ENCODE measurements at places on chromosomes 13 and 19.

DNA sequence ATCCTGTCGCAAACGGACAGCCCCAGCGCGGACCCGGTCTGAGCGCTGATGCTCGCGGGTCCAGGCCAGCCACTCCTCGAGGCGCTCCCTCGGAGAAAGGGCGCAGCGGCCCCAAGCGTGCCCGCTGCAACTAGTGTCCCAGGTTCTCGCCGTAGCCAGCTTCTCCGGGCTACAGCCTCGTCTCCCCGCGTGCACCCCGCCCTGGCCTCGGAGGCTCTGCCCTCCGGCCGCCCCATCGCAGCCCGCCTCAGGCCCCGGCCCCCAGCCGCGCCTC is 487 bp downstream of the FLT1 start:
- no peak for DNase-seq

DNA sequence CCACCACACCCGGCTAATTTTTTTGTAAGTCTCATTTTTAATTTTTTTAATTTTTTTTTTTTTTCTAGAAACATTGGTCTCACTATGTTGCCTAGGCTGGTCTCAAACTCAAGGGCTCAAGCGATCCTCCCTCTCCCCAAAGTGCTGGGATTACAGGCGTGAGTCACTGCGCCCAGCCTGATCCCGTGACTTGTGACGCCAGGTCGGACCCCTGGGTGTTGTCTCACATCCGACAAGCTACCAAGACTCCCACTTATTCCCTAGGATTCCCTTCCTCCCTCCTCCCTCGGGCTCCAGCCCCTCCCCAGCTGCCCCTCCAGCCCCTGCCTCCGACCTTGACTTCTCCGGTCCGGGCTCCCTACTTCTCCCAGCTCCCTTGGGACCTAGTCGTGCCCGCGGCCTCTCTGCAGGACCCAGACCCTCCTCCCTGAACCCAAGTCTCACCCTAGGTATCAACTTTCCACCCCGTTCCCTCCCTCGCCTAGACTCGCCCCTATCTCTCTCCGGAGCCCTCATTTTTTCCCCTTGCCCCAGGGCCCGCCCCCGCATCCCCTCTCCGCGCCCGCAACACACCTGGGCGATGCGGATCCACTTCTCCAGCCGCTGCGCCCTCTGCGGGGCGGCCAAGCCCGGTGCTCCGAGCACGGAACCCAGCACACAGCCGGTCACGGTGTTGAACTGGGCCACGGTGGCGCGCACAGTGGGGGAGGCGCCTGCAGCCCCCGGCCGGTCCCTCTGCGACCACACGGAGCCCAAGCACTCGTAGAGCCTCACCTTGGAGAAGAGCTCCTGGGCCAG is 13.1 kb downstream of the RGL3 start:
- no peak for DNase-seq

GRCh38 chr13:110126391-110126961 is 180.5 kb downstream of the COL4A1 start:
- DNase-seq, result no peak

DNA sequence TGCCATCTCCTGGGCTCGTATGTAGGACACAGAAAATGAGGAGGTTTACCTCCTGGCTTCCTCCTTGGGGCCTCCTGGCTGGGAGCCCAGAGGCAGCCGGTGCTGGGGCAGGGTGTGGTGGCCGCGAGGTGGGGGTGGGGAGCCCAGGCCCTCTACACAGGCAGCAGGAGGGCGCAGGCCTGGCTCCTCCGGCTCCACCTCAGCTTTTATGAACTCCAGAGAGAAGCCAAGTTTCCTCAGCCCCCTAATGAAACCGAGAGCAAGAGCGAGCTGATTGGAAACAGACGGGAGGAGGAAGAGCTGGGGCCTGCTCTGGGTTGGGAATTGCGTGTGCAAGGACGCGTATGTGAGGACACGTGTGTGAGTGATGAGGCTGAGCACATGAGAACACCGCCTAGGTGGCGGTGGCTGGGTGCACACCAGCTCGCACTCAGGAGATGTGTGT is 23.1 kb downstream of the LYL1 start:
- DNase-seq, result no peak

GRCh38 chr13:33757713-33758112 is 60.2 kb upstream of the RFC3 start:
- no peak for DNase-seq

DNA sequence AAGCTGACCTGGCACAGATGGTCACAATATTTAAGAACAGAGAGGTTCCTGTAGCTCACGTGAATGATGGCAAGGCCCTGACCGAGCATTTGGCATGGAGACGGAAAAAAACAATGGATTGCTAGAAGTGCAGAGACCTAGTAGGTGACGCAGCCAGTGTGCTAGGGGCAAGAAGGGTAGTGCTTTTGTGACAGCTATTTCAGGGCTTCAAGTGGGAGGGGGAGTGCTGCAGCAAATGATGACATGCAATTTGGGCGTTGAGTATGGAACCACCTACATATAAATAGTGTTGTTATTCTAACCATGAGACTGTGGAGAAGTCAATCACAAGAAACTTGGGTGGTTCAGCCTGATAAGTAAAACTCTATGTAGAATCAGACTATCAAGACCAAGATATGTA is 65.7 kb upstream of the IL17D start:
- DNase-seq, result no peak

- no peak for DNase-seq
Observed at GRCh38 chr13:110407531-110407930, 100.4 kb downstream of the COL4A2 start.

GRCh38 chr13:20305587-20305986 is 73.5 kb upstream of the GJB6 start:
- DNase-seq, result no peak

DNA sequence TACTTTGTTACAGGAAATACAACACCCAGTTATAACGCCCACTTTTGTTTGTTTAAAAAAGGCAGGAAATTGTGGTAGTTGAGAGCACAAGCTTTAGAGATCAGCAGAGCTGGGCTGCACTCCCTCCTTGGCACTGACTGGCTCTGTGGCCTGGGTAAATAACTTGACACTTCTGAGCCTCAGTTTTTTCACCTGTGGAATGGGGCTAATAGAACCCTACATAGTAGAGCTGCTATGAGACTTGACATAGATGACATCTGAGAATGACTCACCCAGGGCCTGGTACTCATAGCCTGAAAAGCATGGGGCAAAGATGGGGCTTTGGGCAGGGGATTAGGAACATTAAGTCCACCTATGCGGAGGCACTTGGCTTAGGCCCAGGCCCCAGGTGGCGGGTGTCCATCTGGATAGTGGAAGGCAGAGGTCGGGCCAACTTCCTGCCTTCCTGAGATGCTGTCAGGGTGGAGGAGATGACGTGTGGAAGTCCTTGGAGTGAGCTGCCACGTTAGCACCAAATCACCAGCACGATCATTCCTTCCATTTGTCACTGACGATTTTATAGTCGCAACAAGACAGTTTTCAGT is 159.1 kb downstream of the KATNAL1 start:
- no peak for DNase-seq

GRCh38 chr13:98804336-98804855 is 51.9 kb upstream of the SLC15A1 start:
- no peak for DNase-seq

DNA sequence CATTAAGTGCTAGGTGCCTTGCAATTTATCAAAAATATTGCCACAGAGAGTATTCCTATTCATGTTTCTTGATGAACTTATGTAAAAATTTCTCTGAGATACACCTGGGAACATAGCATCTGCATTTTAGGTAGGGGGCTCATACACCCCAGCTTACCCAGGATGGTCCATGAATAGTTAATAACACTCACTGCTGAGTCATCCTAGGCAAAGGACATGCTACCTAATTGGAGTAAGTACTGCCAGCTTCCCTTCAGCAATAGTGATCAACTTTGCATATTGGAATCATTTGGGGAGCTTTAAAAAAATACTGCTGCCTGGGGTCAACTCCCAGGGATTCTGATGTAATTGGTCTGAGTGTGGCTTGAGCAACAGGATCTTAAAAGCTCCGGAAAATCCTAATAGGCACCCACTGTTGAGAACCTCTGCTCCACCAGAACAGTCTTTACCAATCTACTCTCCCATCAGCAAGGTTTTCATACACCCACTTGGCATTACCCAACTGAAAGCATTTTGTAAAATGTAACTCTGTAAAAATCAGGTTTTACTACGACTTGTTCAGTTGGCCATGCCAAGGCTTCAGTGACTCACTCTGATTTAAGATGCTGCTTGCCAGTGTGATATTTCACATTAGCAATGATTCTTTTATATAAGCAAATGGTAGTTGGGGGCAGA is 67.2 kb upstream of the FNDC3A start:
- no peak for DNase-seq

GRCh38 chr13:62839338-62839737 is 1423.7 kb upstream of the PCDH20 start:
- no peak for DNase-seq

GRCh38 chr13:41928323-41928722 is 32.6 kb downstream of the VWA8 start:
- no peak for DNase-seq

GRCh38 chr13:32126278-32126677 is 94.7 kb downstream of the FRY start:
- DNase-seq, result no peak

GRCh38 chr19:18419699-18420460 is 682 bp downstream of the SSBP4 start:
- DNase-seq, result no peak

All from activated CD8-positive, alpha-beta memory T cell treated with anti-CD3 and anti-CD28 coated beads for 4 hours (primary cell).